ENCODE measurements at places on chromosomes 5 and 9.

GRCh38 chr9:19022206-19022605 is 10.8 kb downstream of the SAXO1 start:
- no peak for DNase-seq

DNA sequence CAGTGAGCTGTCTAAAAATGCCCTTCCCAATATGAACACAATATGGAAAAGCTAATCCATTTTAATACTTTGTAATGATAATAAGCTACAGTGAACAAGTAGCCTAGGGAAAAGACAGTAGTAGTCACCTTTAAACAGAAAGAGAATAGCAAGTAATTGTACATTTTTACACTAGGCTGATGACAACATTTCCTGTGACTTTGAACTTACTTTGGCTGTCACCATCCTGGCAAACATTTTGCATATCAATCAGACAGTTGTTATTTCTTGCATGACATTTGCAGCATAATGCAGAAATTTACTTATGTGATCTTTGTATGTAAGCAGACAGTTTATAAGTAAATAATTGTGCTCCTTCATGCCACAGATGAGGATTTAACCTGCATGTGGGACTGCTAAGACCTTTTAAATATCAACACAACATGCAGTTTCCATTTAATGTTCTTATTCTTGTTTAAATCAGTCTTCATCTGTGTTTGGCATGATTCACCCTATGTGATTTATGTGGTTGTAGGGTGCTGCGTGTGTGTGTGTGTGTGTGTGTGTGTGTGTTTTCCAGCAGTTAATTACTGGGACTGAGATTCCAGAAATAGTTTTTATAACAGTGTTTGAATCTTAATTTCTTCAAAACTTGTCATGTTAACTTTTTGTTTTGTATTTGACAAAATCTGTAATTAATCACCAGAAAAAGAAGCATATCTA is 997.1 kb upstream of the ARRDC3 start:
- DNase-seq, result no peak

DNA sequence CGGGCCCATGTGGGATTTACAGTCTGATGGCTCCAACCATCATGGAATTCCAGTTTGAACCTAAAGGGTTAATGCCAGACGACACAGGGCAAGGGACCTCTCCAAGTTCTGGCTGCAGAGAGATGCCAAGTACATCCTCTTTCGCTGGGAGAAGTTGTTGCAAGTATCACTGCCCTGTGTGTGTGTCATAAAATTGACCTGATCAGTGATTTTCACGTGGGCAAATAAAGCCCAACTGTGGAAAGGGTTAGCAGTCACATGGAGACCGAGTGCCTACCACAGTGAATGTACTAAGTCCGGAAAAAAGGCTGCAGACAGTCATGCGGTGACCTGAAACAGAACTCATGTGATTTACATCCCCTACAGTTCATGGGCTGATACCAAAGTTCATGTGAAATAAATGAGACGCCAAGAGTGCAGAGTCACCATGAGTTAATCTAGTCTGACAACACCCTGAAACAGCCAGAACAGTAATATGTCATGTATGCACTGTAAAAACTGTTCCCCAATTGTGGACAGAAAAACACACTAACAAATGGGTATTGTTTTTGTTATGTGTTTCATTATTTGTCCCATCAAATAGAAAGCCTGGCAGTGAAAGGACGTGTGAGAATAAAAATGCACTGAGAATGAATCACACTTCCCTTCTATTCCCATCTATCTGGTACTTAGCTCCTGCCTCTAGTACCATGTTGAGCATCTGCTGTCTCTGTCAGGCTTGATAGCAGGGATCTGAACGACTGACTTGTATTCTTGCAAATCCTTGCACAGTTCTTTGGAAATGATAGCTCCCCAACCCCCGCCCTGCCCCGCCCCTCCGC is 115.7 kb downstream of the SUSD1 start:
- DNase-seq, result no peak

- DNase-seq, result no peak
These were observed 74.5 kb upstream of the TBC1D2 start for GRCh38 chr9:98329904-98330303.

DNA sequence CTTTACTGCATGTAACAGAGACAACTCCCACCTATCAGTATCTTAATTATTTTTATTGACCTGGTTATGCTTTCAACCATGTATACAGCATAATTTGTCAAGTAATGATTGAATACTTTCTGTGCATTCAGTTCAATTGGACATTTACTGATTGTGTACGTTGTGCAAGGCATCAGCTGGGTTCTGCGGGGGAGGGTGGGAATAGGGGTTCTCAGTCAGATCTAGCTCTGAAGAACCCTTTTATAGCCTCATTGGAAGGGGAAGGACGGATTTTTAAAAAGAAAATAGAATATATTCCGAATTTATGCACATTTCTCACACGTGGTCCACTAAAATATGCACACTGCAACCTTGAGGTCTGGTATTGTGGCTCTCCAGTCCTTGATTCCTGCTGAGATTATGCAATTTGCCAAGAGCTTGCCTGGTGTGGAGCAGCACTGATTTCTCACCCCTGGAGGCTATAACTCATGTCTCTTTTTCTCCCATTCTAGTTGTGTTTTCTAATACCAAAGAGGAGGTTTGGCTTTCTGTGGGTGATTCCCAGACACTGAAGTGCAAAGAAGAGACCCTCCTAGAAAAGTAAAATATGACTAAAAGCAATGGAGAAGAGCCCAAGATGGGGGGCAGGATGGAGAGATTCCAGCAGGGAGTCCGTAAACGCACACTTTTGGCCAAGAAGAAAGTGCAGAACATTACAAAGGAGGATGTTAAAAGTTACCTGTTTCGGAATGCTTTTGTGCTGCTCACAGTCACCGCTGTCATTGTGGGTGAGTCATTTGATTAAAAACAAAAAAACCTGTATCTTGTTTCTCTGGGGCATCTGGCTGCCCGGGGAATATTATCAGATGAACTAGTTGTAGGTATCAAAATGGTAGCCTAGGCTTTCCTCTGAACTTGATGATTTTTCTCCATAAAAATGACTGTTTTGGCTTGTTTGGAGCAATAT is 1.7 kb downstream of the SLC1A3 start:
- peak; percentile 45 for DNase-seq

DNA sequence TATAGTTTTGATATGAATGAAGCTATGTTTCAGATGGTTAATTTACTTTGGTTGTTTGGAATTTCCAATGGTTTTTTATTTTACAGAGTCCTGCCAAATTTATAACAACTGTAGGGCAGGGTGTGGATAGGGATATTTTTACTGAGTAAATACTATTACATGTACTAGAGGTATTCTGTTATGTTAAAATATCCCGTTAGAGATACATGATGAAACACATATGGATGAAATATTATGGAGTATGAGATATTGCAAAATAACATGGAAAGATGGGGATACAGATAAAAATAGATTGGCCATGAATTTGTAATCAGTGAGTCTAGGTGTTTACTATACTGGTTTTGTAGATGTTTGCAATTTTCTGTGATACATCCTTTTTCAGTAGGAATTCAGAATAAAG is 76.7 kb downstream of the RAB24 start:
- no peak for DNase-seq

GRCh38 chr5:3201941-3202340 is 393.7 kb upstream of the IRX1 start:
- no peak for DNase-seq

- no peak for DNase-seq
These were observed 152.7 kb upstream of the ADRA1B start for GRCh38 chr5:159763562-159763961.

DNA sequence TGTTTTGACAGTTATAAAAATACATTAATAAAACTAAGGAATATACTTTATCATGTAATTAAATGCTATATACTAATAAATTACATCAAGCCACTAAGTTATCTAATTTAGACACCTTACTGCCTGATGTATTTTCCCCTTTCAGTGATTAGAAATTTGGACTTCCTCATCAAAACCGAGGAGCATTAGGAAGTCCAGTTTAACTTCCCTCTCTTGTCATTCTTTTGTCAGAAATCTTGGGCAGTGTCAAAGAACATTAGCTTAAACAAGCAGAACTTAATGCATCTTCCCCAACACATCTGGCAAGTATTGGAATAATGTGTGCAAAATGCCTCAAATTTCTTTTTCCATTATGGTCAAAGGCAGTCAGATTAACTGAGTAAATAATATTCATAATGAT is 81.6 kb downstream of the PLPP1 start:
- no peak for DNase-seq

- DNase-seq, result no peak
These were observed 38.2 kb downstream of the ETF1 start for GRCh38 chr5:138504799-138505198.

DNA sequence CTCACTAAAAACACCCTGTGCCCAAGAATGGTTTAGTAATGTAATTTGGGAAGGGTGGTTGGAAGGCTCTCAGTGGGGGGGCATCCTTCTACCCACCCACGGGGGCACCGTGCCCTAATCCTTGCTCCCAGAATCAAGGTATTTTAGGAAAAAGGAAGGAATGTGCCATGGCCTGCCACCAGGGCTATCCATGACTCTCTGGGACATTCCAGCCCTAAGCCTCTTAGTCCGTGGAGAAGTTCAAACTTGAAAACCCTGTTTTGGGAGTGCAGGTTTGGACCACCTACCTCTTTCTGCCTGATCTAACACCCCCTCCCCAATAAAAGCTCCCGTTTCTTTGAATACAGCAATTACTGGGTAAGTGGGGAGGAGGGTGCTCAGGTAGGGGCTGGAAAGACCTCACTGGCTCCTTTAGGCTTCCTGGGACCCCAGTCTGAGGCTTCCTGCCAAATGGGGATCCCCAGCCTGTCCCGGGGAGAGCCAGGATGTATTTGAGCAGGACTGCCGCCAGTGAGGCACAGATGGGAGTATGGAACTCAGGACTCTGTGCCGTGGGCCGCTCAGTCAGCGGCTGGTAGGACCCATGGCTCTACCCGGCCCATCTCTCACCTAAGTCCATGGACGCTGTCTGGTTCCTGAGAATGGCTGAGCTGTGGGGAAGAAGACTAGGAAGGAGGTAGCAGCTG is 3.6 kb upstream of the PITX1 start:
- DNase-seq, result no peak

- no peak for DNase-seq
These were observed 200.4 kb downstream of the MAST4 start for GRCh38 chr5:66796305-66797292.

- no peak for DNase-seq
These were observed 74.2 kb downstream of the ADGRV1 start for GRCh38 chr5:90632791-90633190.

DNA sequence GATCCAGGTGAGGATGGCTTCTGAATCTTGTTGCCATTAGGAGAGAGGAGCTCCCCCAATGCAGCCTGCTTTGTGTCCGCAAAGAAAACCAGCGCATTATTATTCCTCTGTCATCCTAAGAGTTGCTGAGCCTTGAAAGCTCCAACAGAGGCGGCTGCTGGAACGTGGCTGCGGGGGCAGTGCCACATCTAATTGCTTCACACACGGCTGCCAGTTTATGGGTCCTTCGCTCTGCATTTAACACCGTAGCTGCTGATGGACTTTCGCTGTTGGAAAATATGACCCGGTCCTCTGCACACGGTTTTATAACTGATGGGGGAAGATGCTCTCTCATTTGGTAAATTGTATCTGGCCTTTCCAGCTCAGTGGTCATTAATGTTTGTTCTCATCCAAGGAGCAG is 38.0 kb downstream of the ZNF622 start:
- no peak for DNase-seq

DNA sequence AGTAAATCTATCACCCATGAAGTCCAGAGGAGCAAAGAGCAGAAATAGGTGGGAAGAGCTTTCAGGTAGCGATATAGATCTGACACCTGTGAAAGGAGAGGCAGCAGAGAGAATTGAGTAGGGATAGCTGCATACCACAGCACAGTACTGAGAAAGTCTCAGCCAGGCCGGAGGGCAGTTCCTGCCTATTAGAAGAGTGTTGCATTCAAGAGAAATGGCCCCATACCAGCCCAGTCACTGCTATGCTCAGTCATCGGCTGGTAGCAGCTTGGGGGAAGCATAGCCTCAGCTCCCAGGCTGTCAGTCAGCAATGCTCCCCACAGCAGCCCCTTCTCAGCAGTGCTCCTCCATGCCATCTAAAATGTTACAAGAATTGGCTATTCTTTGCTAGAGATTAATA is 285.1 kb upstream of the CDH6 start:
- DNase-seq, result no peak

DNA sequence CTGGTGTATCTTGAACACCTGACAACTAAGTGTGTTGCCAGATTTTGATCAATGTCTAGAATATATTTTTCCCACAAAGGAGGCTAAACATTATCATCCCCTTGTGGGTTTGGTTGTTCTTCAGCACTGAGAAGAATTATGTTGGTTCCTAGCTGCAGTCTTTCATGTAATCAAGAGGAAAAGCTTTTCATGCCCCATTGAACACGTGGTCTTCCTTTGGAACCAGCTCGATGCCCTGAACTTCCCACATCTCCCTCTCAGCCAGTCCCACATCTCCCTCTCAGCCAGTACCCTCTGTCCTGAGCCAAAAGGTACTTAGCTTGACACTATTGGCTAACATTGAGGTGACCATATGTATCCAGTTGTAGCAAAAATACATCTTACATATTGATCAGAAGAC is 36.7 kb upstream of the ZSWIM6 start:
- no peak for DNase-seq

DNA sequence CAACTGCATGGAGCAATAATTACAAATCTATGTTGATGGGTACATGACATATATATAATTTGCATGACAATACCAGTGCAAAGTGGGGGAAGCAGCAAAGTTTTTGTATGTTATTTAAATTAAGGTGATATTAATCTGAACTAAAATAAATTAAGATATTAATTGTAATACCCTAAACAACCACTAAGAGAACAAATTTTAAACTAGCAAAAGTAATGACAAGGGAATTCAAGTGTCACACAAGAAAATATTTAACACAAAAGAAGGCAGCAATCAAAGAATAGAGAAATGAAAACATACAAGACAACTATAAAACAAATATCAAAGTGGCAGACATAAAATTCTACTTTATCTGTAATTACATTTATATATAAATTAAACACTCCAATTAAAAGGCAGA is 2003.4 kb downstream of the MAT2B start:
- no peak for DNase-seq

GRCh38 chr5:10065428-10066000 is 184.2 kb downstream of the ATPSCKMT start:
- DNase-seq, result no peak

DNA sequence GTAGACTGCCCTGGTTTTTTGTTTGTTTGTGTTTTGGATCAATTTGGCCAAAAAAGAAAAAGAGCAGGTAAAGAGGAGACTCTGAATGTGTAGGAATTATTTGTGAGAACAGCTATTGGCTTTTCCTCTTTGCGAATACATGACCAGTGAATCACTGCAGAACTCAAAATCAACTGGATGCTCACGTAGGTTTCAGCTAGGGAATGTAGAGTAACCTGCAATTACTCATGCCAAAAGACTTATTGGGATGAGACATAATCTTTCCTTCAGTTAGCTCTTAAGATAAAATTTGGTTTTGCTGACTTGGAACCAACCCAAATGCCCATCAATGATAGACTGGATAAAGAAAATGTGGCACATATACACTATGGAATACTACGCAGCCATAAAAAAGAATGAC is 348.0 kb downstream of the NPR3 start:
- DNase-seq, result no peak
